A673 (cell line): ENCODE measurements at places on chromosomes 2 and 18.

DNA sequence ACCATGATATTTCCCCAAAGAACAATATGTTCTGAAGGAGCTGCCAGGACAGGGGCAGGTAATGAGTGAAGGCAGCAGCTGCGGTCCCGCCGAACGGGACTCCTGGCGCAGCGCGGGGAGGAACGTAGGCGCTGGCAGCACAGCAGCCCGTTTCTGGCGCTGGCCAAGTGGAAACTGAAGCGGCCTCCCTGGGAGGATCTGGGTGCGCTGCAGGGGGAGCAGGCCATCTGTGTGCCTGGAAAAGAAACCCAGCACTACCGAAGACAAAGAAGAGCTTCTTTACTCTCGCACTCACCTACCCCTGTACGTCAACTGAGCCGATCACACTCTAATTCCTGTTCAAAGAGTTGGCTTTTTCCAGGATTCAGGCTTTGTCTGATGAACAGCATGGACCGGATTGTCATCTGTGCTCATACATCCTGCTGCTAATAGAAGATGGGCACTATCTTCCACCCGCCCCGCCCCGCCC, 11.8 kb downstream of the G6PC2 start:
- no peaks in the 10 kb centered on the region for H3K36me3 ChIP-seq
- H3K27me3 ChIP-seq, result peaks cover 6% of the 10 kb centered on the region
- peak; percentile 25 for DNase-seq
- H3K4me1 ChIP-seq, result no peaks in the 10 kb centered on the region
- H3K4me3 ChIP-seq, result no peak overlapping the region

- H3K27me3 ChIP-seq, result no peaks in the 10 kb centered on the region
- H3K36me3 ChIP-seq, result no peaks in the 10 kb centered on the region
- no peaks in the 10 kb centered on the region for H3K4me1 ChIP-seq
- H3K27ac ChIP-seq, result no peak overlapping the region
- H3K4me3 ChIP-seq, result no peak overlapping the region
- no peak for DNase-seq
Measured at GRCh38 chr2:239118675-239119211, 270.9 kb downstream of the TWIST2 start.

GRCh38 chr2:72109904-72110303, 37.8 kb downstream of the CYP26B1 start:
- no peak overlapping the region for H3K4me3 ChIP-seq
- H3K36me3 ChIP-seq, result no peaks in the 10 kb centered on the region
- no peak for DNase-seq
- no peaks in the 10 kb centered on the region for H3K27me3 ChIP-seq
- no peaks in the 10 kb centered on the region for H3K4me1 ChIP-seq
- no peak overlapping the region for H3K27ac ChIP-seq

- H3K36me3 ChIP-seq, result no peaks in the 10 kb centered on the region
- no peaks in the 10 kb centered on the region for H3K4me1 ChIP-seq
- H3K4me3 ChIP-seq, result no peak overlapping the region
- no peak for DNase-seq
- H3K27ac ChIP-seq, result no peak overlapping the region
- H3K27me3 ChIP-seq, result no peaks in the 10 kb centered on the region
Measured at GRCh38 chr2:147364597-147364996, 480.2 kb upstream of the ACVR2A start.

- DNase-seq, result peak; percentile 36
- peaks cover 23% of the 10 kb centered on the region for H3K4me1 ChIP-seq
- peak overlapping the region; percentile 88 for H3K27ac ChIP-seq
- H3K36me3 ChIP-seq, result no peaks in the 10 kb centered on the region
Measured at GRCh38 chr18:46916551-46917107, 678 bp downstream of the PIAS2 start.

DNA sequence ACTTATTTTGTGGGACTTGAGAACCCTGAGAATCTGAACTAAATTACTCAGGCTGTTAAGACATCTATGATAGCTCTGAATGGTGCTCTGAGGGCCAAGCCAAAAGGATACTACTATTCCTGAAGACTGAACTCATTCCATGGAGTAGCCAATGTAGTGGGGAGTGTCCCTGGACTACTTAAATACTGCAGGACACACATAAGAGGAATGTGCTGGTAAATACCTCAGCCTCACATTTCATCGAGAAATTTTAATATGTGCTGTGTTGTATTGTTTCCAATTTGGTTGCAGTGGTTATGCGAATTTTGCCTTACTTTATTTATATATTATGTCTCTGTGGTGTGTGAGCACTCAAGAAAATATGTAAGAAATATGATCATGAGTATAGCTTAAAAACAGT, 264.4 kb upstream of the FIGN start:
- H3K27me3 ChIP-seq, result peaks cover 23% of the 10 kb centered on the region
- H3K4me3 ChIP-seq, result no peak overlapping the region
- H3K27ac ChIP-seq, result no peak overlapping the region
- no peaks in the 10 kb centered on the region for H3K4me1 ChIP-seq
